ENCODE measurements at places on chromosomes 12 and 14.
A peak's percentile ranks its signal among the peaks of the same experiment; 100 is the strongest.

GRCh38 chr14:83744891-83745290 lies 1785.1 kb upstream of the FLRT2 start:
- no peak for DNase-seq

GRCh38 chr12:45705404-45705803 lies 24.1 kb upstream of the ARID2 start:
- no peak for DNase-seq

DNA sequence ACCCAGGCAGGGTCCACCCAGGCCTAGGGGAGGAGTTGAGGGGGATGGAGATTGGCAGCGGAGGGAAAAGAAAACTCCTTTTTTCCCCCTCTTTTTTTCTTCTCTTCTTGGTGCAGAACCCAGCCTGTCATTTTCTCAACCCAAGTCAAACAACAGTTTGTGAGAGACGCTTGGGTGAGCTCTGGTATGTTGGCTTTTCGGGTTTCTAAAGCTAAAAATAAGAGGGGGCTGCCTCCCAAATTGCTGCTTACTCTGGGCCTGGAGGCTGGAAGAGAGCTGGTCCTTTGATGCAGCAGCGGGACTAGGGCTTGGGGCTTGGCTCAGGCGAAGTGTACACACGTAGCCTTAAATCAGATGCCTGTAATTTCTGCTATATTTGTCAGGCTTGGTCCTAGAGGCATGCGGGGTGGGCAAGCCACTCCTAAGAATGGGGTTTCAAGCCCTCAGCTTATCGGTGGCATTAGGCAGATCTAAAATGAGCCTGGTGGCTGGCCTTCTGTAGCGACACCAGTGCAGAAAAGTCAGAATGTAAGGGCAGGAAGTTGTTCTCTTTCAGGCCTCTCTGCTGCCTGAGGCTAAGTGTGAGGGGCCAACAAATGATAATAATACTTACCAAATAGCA lies 816 bp upstream of the SLC8A3 start:
- DNase-seq, result no peak

DNA sequence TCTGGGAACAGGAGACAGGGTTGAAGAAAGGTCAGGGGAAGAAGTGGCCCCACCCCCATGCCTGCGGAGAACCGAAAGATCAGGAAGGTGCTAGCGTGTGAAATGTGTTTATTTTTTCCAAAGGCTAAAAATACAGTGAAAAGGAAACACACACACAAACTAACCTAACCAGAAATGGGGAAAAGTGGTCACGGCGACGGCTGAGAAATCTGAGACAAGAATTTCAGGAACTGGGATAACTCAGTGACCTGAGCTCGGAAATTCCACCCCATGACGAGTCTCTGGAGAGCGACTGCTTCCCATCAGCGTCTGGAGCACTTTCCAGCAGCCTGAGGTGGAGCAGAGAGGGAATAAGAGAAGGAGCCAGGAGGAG lies 16.6 kb upstream of the RND1 start:
- no peak for DNase-seq

- peak; percentile 20 for DNase-seq
Observed at GRCh38 chr14:60274448-60274847, 25.4 kb downstream of the PPM1A start.

DNA sequence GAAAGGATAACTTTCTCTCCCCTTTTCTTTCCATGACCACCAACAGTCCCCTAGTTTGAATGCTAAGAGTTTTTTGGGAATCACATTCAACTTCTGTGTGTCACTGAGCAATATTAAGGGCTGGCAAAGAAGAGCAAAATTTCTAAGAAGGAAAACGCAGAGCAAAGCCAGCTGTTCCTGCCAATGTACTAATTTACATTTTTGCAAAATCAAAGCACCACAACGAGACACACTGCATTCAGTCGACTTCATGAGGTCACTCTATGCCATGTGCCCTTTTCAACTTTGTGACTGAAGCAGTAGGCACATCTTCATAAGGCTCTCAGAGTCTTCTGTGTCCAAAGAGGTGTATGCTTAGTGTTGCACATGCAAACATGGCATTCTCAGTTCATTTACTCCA lies 66.4 kb downstream of the PTPRR start:
- DNase-seq, result no peak

All from HuH-7 (cell line).